ENCODE measurements at places on chromosomes 3 and 15.

GRCh38 chr3:108406063-108406660 is 104.2 kb downstream of the MYH15 start:
- DNase-seq: peak; percentile 46

- DNase-seq: peak; percentile 94
These were observed 324.2 kb upstream of the TGFBR2 start for GRCh38 chr3:30282154-30282696.

- DNase-seq: no peak
These were observed 13.3 kb downstream of the RNF123 start for GRCh38 chr3:49702672-49703071.

DNA sequence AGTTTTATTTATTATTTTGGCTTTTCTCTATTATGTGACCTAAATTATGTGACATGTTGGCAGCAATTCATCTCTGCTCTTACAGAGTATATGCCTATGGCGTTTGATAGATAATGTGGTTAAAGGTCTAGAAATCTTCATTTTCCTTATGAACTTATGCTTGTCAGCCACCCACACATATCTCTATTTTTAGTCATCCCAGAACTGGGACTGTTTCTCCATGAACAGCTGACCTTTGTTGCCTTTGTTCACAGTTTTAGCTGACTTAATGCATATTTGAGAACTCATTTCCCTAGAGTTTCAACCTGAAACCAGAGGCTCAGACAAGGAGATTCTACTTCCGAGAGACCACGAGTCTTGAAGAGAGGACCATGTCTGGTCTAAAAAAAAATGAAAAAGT is 176.5 kb downstream of the RAP2B start:
- DNase-seq: peak; percentile 35

- DNase-seq: no peak
These were observed 564.7 kb downstream of the ROBO1 start for GRCh38 chr3:79203144-79203519.

- no peak for DNase-seq
These were observed 86.6 kb downstream of the TOP2B start for GRCh38 chr3:25578059-25578458.

DNA sequence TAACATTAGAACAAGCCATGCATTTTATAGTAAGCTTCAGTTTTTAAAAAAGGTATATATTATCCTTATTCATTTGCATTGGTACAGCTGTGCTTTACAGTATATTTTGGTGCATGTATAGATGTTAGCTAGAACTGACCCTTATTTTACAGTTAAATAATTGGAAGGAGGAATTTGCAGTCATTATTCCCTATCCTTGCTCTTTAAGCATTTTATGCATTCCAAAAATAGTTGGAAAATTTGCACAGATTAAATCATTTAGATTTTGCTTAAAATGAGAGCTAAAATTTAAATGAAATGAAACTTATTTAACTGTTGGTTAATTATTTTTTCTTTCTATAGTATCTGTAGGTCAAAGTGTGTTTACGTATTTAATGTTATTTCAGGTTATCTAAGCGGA is 667.1 kb downstream of the NAALADL2 start:
- no peak for DNase-seq

DNA sequence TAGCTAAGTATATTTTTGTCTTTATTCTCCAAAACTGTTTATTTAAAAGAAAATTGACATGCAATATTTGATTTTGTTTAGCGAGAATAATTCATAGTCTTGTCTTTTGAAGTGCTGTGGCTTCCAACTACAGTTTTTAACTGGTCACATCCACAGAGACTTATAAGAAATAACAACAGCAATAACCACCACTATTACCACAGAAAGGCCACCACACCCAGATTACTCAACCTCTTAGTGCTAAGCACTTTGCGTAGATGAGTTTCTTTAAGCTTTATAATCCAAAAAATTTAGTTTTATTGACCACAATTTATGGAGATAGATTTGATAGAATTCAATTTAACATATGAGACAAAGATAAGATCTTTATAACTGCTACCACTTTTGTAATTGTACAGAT is 468.4 kb upstream of the UBE2E2 start:
- no peak for DNase-seq

GRCh38 chr15:41072013-41072412 is 44.1 kb downstream of the INO80 start:
- no peak for DNase-seq

DNA sequence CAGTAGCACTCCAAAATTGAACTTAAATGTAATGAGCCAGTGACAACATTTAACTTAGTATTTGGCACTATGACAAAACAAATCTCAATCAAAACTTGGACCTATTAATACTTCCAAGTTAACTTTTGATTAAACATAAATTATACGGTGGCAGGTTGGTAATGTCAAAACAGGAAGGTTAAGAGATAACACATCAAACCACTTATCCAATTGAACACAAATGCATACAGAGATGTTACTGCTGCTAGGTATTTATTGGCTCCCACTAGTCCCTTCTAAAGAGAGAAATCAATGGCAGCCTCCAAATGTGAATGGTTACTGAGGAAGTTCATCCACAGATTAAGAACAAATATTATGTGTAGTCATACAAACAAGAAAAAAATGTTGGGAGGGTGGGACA is 1.8 kb downstream of the GSK3B start:
- DNase-seq: no peak

DNA sequence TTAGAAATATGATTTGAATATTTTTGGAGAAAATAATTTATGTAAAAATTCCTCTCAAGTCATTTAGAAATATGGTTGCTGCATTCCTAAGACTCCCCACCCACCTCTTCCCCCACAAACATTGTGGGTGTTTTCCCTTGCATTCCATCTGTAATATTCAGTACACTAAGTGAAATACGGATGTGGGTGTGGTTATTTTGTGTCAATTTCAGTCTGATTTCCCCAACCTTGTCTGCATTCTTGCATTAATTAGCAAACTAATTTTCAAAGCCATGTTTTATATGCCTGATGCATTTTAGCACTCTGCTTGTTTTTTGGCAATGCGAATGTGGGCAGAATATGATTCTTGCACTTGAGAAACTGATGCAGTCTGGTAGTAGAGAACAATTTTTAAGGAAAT is 408.3 kb upstream of the RGMA start:
- no peak for DNase-seq

GRCh38 chr3:105417525-105418289 is 51.0 kb downstream of the ALCAM start:
- no peak for DNase-seq

DNA sequence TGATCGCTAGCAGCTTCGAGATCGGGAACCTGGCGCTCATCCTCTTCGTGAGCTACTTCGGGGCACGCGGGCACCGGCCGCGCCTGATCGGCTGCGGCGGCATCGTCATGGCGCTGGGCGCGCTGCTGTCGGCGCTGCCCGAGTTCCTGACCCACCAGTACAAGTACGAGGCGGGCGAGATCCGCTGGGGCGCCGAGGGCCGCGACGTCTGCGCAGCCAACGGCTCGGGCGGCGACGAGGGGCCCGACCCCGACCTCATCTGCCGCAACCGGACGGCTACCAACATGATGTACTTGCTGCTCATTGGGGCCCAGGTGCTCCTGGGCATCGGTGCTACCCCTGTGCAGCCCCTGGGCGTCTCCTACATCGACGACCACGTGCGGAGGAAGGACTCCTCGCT is 62.5 kb downstream of the SLCO3A1 start:
- no peak for DNase-seq

DNA sequence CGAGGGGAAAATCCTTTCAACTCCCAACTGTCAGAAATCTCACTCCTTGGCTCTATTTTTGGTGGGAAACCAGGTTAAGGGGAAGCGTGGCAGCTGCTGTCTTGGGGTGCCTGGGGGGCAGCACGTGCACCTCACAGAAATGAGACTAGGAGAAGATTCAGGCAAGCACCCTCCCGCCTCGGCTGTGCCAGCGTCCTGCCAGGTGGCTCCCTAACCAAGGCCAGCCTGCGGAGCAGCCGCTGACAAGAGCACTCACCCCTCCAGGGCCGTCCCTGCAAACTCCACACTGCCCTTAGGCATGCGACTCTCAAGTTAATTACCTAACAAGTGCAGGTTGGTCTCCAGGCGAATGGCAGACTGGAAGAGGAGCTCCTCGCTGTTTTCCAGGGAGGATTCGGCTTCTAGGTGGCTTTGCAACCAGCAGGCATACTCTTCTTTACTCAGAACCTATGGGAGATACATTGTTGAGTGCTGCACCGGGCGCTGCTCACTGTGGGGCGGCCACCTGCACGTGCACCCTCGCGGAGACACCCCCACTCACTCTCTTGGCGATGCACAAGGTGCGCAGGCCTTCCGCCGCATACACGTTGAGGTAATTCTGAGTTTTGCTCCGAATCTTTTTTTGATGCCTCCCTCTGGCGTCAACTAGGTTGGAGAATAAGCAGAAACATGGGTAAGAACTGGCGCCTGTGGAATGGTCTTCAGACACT is 155.3 kb downstream of the ATP10A start:
- DNase-seq: no peak

DNA sequence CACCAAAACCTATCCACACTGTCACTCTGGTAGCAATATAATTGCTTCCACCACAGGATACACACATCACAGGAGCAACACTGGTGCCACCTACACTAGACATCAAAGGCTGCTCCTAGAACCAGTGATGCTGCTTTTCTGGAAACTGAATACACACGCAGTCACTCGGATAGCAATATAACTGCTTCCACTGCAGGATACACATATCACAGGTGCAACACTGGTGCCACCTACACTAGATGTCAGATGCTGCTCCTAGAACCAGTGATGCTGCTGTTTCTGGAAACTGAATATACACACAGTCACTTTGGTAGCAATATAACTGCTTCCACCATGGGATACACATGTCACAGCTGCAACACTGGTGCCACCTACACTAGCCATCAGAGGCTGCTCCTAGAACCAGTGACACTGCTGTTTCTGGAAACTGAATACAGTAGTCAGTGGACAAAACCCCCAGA is 6.9 kb upstream of the TNFSF10 start:
- DNase-seq: no peak

GRCh38 chr3:195753581-195753980 is 32.8 kb downstream of the MUC20 start:
- no peak for DNase-seq

- peak; percentile 25 for DNase-seq
These were observed 13.0 kb downstream of the MEF2A start for GRCh38 chr15:99578809-99579208.

GRCh38 chr3:150751781-150752263 is 11.1 kb downstream of the SIAH2 start:
- DNase-seq: no peak

DNA sequence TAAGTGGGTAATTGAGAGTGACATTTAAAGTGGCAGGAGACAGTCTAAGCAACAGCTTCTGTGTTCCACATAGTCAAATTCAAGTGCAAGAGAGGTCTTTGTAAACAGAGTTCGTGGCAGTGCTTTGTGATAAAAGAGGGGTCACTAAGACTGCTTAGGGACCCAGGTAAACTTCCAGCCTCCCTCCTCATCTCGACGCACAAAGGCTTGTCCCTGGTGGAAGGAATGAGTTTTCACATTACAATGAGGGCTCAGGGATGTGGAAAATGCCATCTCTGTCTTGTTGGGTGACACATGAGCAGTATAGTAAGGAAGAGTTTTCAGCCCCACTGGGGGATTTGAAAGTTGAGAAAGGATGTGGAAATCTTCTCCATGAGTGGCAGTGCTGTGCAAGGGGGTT is 7.3 kb downstream of the GMNC start:
- DNase-seq: no peak

- DNase-seq: no peak
These were observed 6.9 kb upstream of the PCSK6 start for GRCh38 chr15:101496198-101496986.

GRCh38 chr15:48571510-48571909 is 74.0 kb downstream of the FBN1 start:
- DNase-seq: no peak

- DNase-seq: no peak
These were observed 16.6 kb downstream of the GP9 start for GRCh38 chr3:129077222-129077621.

DNA sequence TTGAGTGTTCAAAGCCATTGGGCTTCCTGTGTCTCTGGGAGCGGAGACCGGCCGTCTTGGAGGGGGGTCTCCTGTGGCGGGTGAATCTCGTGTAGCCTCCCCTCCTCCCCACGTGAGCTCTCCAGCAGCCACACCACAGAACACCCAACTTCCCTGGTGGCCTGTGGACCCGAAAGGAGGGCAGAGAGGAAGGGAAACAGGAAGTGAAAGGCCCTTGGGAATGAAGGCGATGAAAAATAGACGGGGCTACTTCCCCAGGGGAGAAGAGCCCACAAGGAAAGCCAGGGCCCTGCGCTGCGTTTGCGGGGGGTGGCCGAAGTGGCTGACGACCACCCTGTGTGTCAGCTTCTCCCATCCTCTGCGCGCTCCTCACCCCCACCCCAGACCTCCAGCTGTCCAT is 5.4 kb downstream of the ANKRD63 start:
- DNase-seq: no peak

- DNase-seq: peak; percentile 39
These were observed at the start of gene FES for GRCh38 chr15:90883976-90884718. Gene FES, plus strand, starts transcription at chr15:90884504. Its CDS starts 542 bp downstream, at chr15:90885046.

DNA sequence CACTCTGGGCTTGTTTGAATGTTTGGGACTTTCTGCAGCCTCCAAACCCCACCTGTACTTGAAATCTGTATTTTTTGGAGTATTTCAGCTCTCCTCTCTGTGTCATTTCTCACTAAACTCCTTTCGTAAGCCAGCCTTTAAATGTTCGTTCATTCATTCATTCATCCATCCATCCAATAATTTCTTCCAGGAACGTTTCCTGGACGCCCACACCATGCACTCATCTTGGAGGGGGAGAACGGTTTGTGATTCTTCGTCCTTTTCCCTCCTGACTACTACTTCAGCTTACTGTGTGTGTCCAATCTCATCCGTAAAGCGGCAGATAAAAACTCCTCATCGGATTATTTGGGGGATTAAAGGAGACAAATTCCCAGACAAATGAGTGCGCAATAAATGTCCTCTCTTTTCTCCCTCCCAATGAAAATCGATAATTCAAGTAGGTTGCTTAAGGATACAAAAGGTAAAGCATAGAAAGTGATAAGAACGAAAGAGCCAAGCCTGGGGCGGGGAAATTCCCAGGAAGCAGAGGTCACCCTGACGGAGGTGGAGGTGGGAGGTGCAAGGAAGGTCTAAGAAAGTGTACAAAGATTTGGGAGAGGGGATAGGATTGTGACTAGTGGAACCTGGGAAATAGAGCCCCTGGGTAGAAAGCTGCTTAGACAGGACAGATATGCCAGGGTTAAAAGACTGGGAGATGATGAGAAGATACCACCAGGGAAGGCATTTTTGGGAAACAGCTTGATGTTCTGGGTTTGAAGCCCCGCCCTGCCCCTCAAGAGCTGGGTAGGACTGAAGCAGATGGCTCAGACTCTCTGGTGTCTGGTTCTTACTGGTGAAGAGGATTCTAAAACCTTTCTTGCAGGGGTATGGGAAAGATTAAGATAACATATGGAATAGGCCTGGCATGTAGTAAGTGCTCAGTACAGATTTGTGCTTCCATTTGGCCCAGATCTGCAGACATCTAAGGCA is 896 bp upstream of the KLHL25 start:
- no peak for DNase-seq

Data from AG10803 (cell line).